CD4-positive, alpha-beta T cell (primary cell): ENCODE measurements at places on chromosomes 12 and 14.

GRCh38 chr12:42691991-42692557 is 102.5 kb upstream of the PRICKLE1 start:
- no peak for DNase-seq

DNA sequence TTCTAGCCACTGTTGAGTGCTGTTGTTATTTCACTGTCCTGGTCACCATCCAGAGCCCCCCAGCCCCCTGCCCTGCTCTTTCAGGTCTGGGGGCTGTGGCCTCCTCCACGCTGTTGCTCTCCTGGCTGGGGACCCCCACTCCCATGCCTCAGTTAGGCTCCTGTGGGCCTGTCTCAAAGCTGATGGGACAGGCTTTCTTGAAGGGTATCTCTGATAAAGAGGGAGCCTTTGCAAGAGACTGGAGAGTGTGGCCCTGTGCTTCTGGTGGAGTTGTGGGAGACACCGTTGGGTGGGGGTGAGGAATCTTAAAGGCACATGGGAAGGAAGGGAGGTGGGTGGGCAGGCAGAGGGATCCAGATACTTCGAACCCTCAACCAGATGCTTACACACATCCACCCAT is 12.2 kb upstream of the KRT86 start:
- DNase-seq, result no peak

GRCh38 chr12:56103823-56104108 is 593 bp upstream of the PA2G4 start:
- DNase-seq, result no peak

GRCh38 chr14:100375266-100375962 is 52.3 kb downstream of the SLC25A47 start:
- DNase-seq, result peak; percentile 11

GRCh38 chr12:40942326-40942725 is 245.8 kb upstream of the PDZRN4 start:
- no peak for DNase-seq

- no peak for DNase-seq
Measured at GRCh38 chr12:58841058-58841798, 79.1 kb downstream of the LRIG3 start.

DNA sequence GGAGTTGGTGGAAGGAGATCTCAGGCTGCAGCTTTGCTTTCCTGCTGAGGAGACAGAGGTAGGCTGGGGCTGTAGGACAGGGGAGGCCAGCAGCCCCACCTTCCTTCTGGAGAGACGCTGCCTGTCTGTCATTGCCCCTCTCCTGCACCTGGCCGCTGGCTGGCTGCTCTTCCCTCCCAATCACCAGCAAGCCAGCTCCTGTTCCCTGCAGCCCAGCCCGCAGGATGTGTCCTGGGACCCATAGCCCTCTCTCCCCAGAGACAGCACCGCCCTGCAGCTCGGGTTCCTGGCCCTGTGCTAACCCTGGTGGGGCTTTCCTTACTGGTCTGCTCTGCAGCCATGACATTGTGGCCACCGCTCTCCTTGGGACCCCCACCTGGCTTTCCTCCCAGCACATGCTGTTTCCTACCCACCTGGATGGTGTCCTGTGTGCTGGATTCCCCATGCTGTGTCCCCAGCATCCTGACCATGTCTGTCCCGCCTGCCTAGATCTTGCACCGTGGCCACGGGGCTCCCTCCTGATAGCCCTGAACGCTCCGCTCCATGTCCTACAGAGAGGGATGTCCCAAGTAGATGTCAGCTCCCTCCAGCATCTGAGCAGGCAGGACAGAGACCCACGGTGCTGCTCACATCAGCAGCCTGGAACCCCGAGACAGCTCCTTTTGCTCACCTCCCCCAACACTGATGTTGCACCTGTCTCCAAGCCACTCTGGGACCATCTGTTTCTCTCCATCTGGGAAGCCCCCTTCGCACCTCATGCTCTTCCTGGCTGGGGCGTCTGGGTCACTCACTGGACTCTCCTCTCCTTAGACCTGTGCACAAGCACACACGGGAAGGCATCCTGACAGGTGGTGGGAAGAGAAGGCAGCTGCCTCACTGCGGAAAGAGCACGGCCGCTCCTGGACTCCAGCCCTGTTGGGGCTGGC is 1.1 kb upstream of the MTA1 start:
- DNase-seq, result no peak

GRCh38 chr12:93784339-93785086 is 107.3 kb downstream of the CRADD start:
- DNase-seq, result no peak

- no peak for DNase-seq
Measured at GRCh38 chr12:81252228-81252627, 174.3 kb downstream of the ACSS3 start.

GRCh38 chr12:64965920-64966319 is 141.5 kb downstream of the TBC1D30 start:
- no peak for DNase-seq

DNA sequence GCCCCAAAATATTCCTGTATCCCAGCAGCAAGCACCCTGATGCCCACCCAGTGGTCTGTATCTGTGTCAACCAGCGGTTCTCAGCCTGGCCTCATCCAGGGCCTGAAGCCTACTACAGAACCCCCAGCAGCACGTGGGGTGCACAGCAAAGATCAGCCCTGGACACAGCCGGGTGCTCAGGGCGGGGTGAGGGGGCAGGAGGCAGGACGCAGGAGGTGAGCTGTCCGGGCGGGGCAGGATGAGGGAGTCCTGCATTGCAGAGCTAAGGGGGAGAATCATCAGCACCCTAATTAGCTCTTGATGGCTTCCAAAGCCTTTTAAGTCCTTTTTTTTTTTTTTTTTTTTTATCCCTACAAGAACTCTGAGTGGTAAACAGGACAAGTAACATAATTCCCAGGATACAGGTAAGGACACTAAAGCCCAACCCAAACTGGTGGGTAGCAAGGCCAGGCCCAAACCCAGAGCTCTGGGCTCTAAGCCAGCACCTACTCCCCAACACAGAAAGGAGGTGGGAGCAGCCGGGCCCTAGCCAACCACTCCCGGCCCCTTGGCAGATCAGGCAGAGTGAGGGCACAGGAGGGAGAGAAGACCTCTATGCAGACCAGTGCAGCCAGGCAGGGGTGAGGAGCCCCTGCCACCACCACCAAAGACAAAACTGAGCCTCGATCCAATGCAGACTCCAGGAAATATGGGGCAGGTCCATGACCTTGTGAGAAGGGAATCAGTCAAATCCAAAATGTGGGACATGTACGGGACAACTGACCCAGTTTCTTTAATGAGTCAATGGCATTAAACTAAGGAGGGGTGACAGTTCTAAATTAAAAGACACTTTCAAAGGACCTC is 32.3 kb upstream of the EIF5 start:
- DNase-seq, result no peak

DNA sequence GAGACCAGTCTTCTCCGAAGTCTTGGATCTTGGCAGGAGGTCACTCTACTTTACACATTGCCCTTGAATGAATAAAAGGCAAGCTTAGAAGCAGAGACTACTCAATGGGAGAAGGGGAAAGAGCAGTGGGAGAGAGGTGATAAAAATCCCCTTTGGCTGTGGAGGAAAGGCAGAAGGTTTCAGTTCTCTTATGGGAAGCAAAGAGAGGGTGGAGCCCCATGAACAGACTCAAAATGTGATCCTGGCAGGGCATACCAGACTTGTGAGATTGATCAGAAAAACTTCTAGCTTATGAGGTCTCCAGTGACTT is 49.6 kb upstream of the HECTD1 start:
- no peak for DNase-seq

GRCh38 chr14:92323916-92324818 is 1.2 kb downstream of the SLC24A4 start:
- DNase-seq, result no peak

- no peak for DNase-seq
Measured at GRCh38 chr14:53127151-53127550, 26.0 kb downstream of the DDHD1 start.

- peak; percentile 41 for DNase-seq
Measured at GRCh38 chr12:1328391-1328790, 266.0 kb downstream of the FBXL14 start.
